ENCODE measurements at places on chromosomes 11 and 22.

DNA sequence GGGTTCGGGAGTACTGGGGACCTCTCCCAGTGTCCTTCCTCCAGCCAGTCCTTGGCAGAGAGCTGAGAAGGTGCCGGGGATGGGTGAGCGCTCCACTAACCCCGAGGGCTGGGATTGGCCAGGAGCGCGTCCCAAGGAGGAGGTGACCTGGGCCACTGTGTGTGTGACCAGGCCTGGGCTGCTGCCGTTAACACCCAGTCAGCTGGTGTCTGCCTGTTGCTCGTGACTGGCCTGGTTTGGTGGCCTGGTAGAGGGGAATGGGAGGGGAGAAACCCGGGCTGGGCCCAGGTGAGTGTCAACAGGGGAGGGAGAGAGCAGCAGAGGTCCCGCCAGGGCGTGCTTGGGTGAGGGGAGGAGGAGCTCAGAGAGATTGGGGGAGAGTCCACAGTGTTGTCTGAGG, 29.9 kb upstream of the GRAMD4 start:
- DNase-seq, result no peak

DNA sequence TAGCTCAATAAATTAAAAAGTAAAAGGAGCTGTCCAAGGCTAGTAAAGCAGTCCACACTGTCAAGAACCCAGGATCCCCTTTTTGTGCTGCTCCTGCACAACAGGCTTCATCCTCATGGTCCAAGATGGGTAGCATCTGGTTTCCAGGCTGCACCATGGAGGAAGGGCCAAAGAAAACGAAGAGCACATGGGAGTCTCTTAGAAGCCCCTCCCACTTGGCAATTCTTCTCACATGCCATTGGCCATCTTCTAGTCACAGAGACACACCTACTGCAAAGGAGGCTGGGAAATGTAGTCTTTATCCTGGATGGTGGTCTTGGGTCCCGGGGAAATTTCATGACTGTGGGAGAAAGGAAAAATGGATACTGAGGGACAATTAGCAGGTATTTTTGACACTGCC, 37.8 kb downstream of the PRR5L start:
- no peak for DNase-seq

- DNase-seq, result no peak
These were observed 11.2 kb upstream of the CTSD start for GRCh38 chr11:1774886-1775285.

- no peak for DNase-seq
These were observed 45.6 kb downstream of the C11orf58 start for GRCh38 chr11:16784097-16784496.

GRCh38 chr11:126697936-126698335, 302.6 kb downstream of the KIRREL3 start:
- no peak for DNase-seq

DNA sequence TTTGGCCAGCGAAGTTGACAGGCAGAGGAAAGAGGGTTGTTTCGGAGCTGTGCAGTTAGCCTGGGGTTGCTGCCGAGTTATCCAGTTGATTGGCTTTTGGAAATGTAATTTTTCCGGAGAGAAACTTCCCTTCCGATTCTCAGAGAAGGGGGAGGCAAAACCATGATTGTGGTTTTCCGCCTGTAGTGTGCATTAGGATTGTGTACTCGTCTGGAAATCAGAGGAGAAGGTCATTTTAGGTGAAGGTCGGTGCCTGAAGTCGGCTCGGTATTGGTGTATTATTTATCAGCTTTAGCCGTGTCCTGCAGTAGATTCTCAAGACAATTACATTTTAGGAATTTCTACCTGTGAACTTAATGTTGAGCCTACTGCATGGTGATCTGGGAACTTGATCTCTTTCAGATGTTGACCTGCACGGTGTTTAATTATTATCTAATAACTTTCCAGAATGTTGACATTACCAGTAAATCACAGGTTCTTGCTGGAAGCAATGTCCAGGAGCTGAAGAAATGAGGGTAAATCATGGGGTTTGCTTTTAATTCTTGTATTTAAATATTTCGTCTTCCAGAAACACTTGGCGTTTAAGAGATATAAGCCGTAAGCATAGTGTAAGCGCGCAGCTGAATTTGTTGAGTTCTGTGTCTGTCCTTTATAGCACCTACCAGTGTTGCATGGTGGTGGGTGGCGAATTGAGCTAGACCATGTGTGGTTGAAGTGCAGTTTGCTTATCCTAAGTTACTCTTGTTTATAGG, 1.3 kb downstream of the ARHGEF12 start:
- no peak for DNase-seq

DNA sequence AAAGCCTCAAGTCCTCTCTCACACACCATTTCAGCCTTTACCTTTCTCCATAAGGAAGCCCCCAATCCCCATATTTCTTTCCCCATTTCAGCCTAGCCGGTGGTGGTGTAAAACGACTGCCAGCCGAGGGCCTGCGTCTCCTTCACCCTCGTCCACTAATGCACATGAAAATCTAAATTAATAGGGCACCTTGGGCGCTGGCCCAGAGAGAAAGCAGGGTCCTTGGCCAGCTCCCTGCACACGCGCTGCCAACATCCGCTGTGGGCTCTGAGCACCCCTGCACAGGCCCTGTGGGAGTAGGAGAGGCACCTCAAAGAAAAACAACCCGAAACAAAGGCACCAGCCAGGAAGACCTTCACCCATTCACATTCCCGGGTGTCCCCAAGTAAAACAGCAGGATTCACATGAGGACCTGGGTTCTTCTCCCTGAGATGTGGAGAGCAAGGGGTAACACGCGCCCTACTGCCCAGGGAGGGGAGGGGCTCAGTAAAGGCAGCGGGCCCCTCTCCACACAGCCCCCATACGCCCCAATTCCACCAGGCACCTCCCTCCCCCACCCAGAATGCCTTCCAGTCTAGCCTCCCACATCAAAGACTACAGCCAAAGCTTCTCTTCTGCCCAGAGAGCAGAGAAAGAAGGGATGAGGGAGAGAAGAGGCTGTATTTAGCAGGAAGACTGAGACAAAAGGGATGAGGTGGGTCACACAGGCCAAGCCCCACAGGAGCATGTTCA, 79.0 kb downstream of the MICAL3 start:
- DNase-seq, result no peak

- no peak for DNase-seq
These were observed 9.8 kb downstream of the PRDM11 start for GRCh38 chr11:45156201-45156600.

DNA sequence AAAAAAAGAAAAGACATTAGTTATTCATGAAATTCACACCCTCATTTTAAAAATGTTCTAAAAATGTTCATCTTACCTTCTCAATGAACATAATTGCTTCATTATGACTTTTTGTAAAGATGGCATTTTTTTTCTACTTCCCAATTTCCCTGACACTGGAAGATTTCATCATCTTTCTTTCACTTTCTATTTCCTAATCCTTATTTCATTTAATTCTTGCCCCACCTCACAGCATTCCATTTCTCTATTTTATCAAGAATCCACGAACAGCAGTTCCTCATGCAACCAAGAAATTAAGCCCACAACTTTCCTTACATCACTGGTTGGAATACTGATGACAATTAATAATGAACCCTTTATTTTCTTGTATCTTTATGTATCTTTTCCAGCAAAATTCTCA, 1.9 kb downstream of the PATL1 start:
- no peak for DNase-seq

- DNase-seq, result no peak
These were observed 1.2 kb downstream of the JAML start for GRCh38 chr11:118223570-118223969.

- no peak for DNase-seq
These were observed 592.9 kb downstream of the TBC1D22A start for GRCh38 chr22:47355388-47355725.

- DNase-seq, result no peak
These were observed 181.9 kb downstream of the CEP164 start for GRCh38 chr11:117509543-117509942.

DNA sequence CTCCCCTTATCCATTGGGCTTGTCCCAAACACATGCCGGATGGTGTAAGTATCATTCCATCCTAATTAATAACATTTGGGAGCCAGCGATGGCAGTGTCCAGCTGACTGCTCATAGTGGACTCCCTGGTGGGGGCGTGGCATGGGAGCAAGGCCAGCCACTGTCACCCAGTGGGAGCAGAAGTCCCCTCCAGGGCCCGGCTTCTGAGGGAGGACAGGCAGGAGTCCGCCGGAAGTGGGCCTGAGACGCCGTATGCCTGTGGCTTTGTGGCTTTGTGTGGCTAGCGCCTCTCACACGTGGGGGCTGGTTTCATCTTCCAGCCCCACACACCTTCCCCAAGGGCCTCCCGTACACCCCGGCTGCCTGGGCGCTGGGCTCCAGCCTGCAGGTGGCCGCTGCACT, 124.5 kb downstream of the KCNQ1 start:
- no peak for DNase-seq

DNA sequence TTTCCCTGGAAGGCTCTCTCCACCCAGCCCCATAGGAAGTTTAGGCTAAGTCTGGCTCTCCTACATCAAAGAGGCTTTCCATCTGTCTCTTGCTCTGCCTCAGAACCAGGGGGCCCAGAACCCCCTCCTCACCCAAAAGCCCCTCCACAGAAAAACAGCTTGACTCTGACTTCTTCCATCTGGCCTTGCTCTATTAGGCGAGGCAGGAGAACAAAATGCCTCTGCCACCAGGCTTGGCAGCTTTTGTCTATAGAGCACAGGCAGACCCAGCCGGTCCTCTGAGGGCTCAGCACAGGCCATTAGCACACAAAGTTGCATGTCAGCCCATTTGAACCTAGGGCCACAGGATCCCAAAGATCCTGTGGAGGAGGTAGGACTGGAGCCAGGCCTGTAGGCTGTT, 75.7 kb upstream of the SUSD2 start:
- DNase-seq, result no peak

- no peak for DNase-seq
These were observed 107.7 kb upstream of the PARVA start for GRCh38 chr11:12269446-12270214.

GRCh38 chr11:123469089-123469488, 39.0 kb downstream of the GRAMD1B start:
- DNase-seq, result no peak

GRCh38 chr22:39301926-39302325, 17.5 kb downstream of the RPL3 start:
- DNase-seq, result no peak

DNA sequence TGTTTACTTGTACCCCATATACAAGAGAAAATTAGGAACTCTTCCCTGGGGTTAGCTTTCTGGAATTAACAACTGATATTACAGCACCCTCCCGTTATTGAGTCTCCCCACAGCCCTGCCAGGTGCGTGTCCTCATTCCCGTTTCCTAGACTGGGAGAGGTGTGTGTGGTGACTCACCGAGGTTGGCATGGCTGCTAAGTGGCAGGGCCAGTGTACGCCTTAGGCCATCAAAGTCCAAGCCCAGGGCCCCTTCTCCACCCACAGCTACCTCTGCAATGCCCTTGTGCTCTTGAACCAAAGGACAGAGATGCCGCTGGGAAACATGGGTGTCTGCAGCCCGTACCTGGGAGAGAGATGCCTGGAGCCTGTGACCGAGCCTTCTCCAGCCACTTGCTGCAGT, 12.3 kb downstream of the IFT27 start:
- DNase-seq, result no peak

DNA sequence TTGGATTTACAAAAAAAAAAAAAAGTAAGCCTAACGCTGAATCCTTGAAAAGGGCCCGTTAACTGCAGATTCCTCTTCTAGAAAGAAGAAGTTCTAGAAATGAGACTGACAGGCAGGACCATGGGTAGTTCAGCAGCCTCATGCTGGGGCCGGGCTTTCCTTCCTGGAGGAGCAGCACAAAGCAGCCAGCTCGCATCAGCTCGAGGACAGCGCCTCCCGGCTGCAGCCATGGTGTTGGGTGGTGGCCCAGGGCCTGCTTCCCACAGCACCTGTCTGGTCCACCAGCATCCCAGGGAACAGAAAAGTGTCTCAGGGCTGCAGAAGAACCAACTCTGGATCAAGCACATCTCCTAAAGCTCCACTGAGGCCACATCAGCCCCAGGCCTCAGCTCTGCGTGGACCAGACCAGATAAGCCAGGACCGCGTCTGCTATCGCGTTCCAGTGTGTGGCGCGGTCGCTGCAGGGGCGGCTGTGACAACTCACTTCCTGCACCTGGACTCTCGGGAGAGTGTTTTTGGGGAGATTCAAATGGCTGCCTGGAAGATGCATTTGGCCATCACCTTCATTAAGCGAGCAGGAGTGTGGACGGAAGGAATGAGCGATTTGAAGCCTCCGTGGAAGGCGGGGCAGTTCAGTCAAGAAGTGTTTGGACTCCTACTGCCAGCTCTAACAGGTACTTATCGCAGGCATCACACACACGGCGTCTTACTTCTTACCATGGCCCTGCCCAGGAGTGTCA, 53.5 kb downstream of the MYH9 start:
- no peak for DNase-seq

- DNase-seq, result no peak
These were observed 41.9 kb downstream of the ATG16L2 start for GRCh38 chr11:72856065-72856464.

DNA sequence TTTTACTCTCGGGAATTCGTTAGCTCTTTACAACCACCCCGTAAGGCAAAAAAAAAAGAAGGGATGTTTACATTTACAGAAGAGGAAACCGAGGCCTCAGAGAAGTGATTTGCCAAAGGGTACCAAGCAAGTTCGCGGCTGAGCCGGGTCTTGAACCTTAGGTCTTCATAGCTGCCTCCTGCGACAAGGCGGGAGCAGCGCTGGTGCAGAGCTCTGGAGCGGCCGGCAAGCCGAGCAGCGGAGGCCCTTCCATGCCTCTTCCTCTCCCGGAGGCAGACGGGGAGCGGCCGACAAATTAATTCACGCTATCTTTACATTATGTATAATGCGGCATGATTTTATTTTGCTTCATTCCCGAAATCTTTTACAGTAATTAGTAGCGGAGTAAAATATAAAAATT, 536.3 kb downstream of the INSC start:
- no peak for DNase-seq

Measured in effector memory CD4-positive, alpha-beta T cell (primary cell).